ENCODE measurements at places on chromosomes 4 and X.

GRCh38 chr4:41874398-41874797 is 60.8 kb upstream of the TMEM33 start:
- no peak for DNase-seq

GRCh38 chrX:53071604-53072417 is 10.4 kb upstream of the TSPYL2 start:
- no peak for DNase-seq

DNA sequence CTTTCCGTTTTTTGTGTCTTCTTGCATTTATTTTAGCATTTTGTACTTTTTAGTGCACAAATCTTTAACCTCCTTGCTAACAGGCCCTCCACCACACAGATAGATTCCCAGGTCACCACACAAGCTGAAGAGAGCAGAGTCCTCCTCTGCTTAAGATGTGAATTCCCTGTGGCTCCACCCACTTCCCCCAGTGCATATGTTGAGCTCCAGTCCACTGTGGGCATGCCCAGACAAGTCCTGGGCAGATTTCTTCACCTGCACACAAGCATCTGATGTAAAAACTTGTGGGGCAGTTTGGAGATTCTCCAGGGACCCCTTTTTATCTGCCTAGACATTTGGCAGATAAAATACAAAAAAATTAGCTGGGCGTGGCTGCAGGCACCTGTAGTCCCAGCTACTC is 19.8 kb upstream of the PASD1 start:
- no peak for DNase-seq

DNA sequence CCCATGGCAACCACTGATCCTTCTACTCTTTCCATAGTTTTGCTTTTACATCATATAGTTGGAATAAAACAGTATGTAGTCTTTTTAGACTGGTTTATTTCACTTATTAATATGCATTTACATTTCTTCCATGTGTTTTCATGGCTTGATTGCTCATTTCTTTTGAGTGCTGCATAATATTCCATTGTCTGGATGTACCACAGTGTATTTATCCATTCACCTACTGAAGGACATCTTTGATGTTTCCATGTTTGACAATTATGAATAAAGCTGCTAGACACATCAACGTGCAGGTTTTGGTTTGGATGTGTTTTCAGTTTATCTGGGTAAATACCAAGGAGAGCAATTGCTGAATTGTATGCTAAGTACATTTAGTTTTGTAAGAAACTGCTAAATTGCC is 13.7 kb upstream of the GPRASP1 start:
- no peak for DNase-seq

GRCh38 chr4:139886798-139887197 is 221.2 kb downstream of the MGST2 start:
- DNase-seq, result no peak

- no peak for DNase-seq
Measured at GRCh38 chrX:15451913-15452312, 41.2 kb downstream of the PIR start.

DNA sequence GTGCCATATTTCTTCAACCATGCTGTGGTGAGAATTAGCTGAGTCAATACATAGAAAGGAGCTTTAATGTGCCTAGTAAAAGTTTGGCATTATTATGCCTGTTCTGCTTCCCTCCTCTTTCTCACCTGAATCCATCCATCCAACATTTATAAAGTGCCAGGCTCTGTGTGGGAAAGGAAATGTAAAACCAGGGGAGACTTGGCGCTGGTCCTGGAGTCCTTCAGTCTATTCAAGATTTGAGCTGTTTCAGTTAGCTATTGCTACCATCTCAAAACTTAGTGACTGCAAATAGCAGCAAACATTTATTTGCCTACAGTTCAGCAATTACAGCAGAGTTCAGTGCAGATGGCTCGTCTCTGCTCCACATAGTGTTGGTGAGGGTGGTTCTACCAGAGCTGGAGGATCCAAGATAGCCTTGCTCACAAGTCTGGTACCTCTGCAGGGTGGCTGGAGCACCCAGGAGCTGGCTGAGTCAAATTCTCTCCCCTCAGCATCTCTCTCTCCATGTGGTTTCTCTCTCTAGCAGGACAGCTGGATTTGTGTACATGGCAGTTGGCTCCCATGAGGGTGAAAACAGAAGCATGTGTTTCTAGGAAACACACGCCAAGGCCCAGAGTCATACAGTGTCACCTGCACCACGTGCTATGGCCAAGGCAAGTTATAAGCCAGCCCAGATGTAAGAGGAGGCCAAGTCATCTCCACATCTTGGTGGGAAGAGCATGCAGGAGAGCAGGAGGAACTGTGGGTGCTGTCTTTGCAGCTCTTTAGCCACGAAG is 77.3 kb downstream of the FHDC1 start:
- DNase-seq, result no peak

DNA sequence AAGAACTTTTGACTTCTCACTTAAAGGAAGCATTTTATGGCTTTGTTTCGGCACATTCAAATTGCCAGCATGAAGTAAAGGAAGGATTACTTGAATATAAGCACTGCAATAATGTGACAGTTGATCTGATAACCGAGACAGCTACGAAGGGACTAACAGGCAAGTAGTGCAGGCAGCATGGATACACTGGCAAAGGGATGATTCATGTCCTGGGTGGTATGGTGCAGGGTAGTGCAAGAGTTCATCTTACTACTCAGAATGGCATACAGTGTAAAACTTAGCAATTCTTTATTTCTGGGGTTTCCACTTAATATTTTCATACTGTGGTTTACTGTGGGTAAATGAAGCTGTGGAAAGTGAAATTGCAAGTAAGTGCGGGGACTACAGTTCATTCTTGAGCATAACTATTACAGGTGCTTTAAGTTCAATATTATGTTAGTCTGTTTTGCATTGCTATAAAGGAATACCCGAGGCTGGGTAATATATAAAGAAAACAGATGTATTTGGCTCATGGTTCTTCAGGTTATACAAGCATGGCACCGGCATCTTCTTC is 611.8 kb downstream of the SPOCK3 start:
- no peak for DNase-seq

DNA sequence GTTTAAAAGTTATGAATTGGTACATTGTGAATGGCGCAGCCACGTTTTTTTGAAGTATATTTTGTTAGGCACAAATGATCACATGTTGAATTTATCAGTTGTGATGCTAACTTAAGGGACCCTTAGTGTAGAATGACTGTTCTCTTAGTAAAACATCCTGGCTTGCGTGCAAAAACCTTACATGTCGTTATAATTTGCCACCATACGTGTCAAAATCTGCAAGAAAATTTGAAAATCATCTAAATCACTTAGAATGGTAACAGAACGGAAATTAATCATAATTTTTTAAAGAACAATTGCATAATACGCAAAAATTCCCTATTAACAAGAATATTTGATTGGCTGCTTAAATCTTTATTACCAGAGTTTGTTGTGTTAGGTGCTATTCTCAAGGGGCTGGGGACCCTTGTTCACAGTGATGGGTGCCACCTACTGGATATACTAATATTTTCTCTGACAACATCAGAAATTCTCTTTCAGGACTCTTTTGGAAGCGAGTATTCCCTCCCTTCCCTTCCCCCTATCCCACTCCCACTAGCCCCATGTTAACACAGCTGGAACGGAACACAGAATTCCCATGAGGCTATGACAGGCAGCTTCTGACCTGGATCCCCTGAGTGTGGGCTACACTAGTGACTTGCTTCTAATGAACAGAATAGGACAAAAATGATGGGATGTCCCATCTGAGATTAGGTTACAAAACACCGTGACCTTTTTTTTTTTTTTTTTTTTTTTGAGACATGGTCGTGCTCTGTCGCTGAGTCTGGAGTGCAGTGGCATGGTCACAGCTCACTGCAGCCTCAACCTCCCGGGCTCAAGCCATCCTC is 71.8 kb downstream of the SUPT20HL2 start:
- no peak for DNase-seq

DNA sequence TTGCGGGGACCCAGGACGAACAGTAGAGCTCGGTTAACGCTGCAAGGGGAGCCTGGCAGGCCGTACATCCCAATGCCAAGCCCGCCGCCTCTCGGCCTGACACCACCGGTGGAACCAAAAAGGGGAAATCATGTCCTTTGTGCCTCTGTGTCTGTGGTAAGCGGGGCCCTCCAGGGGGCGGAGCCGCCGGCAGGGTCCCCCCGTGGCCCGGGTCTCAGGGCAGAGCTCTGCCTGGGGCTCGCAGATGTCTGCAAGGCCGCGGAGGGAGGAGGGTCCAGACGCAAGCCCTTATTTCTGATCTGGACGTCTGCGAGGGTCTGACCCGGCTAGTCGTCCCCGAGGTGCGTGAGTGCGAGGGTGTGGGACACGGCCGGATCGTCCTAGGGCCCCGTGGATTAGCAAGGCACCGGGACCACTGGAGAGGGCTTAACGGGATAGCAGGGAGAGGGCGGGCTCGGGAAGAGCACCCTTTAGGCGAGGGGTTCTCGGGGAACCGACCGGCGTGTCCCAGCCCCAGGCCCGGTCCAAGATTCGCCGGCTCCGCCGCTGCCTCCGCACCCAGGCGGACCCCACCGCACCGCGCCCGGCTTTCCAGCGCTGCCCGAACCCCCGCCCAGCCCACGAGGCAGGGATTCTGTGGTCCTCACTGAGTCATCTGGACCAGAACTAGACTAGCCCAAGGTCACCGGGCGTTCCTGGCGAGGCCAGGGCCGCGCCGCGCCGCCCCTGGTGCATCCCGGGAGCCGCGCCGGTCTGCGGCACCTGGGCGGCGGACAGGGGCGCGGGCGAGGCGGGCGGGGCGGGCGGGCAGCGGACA is 863 bp upstream of the FAM193A start:
- DNase-seq, result peak; percentile 78

DNA sequence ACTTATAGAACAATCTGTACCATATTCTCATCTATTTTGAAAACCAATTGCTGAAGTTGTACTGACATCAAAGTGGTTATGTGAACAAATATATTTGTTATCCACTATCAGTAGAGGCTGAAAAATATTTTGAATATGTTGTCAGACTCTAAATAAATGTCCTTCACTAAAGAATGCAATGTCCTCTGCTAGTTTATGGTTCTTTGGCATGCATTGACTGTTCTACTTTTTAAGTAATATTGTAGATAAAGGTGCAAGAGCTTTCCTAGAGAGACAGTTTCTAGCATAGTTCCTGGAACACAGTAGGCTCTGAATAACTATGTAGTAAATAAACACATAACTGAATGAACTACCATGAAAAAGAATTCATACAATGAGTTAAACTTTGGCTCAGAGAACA is 18.2 kb upstream of the COX7B2 start:
- DNase-seq, result no peak

- DNase-seq, result no peak
Measured at GRCh38 chr4:144647095-144647561, 1.2 kb downstream of the HHIP start.

GRCh38 chr4:16717266-16717970 is 181.0 kb downstream of the LDB2 start:
- DNase-seq, result no peak

- DNase-seq, result no peak
Measured at GRCh38 chr4:40402556-40402955, 67.4 kb downstream of the CHRNA9 start.

Data from left forelimb (tissue), 1 donor.